CD8-positive, alpha-beta T cell (primary cell): ENCODE measurements at places on chromosomes 6 and 20.

GRCh38 chr6:35368038-35368887 is 25.9 kb downstream of the PPARD start:
- DNase-seq = peak; percentile 42

DNA sequence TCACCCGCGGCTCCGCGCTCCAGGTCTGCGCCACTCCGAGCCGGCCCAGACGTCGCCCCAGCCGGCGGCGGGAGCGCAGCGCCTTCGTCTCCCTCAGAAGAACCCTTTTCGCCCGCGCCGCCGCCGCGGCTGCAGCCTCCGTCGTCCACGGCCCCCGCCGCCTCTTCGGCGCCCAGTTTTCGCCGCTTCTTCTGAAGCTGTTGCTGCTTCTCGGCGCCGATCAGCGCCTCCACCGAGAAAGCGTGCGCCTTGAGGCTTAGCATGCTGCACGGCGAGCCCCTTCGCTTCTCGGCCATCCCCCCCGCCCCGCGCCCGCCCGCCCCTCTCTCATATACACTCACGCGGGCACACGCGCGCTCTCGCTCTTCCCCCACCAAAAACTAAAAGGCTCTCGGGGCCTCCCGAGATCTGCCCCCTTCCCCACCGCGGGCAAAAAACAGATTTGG is 489 bp downstream of the TBX18 start:
- DNase-seq = no peak

DNA sequence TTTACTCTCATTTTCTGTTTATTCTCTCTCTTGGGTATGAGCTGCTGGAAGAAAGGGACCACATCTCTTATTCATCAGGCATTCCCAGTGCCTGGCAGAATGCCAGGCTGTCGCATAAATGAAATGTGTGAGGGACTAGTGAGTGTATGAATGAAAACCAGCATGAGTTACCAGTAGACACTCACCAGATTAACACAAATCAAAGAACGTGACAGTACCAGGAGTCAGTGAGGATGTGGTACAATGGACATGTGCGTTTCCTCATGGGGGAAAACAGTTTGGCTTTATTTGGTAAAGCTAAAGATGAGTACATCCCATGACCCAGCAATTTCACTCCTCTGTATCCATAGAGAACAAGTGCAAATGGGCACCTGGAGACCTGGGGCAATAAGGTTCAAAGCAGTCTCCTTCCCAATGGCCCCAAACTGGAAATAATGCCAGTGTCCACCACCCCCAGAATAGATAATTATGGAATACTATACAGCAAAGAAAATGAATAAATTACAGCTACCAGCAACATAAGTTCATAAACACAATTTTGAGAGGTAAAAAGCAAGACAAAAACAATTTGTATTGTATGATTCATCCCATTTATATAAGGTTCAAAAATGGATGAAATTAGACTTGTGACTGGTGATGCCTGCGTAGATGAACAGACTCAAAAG is 93.3 kb downstream of the CDH22 start:
- DNase-seq = no peak

DNA sequence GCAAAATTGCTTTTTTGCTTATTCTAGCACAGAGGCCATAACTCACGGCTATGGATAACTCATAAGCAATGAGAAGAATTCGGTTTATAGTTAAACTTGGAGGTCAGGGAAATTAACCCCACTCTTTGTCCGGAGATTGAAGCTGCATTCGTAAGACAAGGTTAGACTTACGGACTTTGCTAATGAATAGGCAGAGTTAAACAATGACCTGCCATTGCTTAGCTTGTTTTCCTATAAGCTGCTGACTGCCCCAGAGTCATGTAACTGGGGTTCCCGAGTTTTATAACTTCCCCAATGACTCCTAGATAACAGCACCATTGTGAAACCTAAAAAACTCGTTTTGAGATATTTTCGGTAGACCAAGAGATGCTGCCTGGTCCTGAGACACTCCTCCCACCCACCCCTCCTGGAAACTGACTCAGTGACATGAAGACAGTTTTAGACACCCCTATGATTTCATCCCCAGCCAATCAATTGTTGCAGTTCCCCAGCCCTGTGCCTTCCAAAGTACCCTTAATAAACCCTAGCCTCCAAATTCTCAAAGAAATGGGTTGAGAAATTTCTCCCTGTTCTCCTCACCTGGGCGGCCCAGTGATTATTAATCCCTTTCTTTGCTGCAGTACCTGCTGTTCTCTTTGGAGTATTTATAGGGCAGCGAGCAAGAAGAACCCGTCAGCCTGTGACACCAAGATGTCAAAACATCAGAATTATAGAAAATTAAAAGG is 33.1 kb upstream of the MCUR1 start:
- DNase-seq = no peak

DNA sequence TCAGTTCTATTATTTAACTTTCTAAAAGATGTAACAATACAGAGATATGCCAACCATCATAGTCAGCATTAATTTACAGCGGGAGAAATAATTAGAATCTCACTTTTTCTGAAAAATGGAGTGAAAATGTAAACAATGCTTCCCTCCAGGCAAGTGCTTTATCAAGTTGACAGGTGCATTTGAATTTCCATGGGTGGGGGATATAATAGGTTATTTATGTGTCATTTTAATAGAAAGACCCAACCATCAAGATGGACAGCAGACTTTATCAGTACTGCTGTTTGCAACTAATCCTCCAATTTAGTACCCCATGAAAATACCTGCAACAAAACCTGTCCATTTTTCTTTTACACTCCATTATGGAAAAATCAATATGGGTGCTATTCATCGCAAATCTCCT is 780.1 kb downstream of the TFAP2A start:
- DNase-seq = no peak

- no peak for DNase-seq
These were observed 10.9 kb downstream of the NINL start for GRCh38 chr20:25574411-25574810.

DNA sequence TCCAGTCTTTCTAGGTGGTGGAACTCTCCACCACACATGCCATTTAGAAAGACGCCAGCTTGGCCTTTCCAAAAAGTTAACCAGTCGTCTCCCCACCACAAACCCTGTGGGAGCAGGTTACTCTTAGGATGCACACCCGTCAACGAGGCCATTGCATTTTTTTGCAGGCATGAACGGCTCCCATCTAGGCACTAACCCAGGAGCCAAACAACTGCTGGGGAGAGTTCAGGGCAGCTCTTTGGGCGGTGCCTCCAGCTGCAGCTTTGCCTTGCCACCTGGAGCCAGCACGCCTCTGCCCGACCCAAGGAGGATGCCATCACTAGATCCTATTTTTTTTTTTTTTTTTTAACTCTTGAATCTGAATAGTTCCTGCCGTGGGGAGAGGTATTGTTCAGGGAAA is 39.9 kb downstream of the TBC1D7 start:
- no peak for DNase-seq

- no peak for DNase-seq
These were observed 64.2 kb upstream of the INSM1 start for GRCh38 chr20:20303742-20304141.

DNA sequence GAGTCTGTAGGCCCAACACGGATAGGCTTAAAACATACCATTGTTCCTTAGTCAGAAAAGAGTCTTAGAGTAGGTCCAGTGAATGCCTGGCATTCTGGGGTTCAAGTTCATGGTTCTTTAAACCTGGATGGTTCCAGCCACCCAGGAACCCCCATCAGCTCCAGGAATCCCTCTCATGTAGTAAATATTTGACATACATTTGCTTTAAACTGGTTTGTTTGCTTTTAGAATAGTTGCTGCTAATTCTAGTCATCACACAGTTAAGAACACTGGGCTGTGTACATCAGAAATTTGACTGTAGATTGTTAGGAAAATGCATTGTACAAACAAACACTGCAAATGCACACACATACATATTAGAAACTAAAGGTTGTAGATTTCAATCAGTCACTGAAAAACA is 30.6 kb upstream of the PBOV1 start:
- no peak for DNase-seq

DNA sequence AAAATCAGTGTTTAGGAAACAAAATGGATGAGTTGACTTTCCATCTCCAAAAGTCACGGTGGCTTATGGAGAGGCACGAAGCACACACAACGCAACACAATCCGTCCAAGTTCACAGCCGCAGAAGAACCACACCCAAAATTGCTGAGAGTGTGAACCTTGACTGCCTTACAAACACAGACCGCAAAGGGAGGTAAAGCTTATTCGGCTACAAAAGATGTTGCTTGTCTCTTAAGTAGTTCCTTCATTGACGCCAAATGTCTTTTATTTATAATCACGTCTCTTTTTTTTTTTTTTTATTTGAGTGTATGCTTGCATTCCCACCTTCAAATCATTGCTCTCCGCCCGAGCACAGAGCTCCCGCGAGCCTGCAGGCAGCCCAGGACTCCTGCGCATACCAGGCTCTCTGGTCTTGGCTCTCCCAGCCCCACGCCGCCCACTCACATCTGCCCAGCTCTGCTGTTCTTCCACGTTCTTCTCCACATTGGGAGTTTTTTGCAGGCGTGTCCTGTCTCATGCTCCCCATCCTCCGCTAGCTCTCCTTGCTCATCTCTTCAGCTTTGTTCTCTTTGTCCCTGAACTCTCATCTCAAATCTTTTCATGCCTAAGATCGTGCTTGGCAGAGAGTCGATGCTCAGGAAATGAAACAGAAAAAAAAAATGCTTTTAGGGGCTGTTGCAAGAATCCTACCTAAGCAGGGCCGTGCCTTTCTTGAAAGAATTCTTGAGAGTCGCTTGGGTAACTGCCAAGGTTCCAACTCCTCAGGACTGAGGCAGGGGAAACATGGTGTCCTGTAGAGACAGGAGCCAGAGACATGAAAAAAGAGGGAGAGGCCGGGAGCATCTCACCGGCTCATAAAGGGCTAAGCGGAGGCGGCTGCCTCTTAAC is 25.8 kb downstream of the LY86 start:
- peak; percentile 88 for DNase-seq

DNA sequence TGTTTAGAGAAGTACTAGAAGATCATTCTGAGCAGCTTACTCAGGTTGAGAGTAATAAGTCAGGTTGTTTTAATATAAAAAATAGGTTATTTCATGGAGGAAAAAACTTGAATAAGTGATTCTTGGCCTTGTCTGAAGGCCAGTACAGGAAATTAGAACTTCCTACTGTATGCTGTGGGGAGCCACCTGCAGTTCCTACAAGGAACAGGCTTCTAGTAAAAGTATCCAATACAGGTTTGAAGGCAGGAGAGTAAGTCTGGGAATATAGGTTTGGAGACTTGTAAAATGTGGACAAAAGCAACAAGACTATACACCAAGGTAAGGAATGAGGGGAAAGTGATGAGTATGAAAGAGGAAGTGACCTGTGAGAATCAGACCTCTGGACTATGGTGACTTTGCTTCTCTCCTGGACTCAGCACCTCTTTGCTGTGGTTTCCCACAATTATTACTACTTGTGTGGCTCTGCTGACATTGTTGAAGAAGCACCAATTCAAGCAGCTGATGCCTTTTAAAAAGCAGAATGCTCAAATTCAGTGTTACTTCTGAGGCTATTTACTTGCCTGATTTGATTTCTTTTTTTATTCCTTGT is 278.6 kb downstream of the TBC1D7 start:
- DNase-seq = no peak

DNA sequence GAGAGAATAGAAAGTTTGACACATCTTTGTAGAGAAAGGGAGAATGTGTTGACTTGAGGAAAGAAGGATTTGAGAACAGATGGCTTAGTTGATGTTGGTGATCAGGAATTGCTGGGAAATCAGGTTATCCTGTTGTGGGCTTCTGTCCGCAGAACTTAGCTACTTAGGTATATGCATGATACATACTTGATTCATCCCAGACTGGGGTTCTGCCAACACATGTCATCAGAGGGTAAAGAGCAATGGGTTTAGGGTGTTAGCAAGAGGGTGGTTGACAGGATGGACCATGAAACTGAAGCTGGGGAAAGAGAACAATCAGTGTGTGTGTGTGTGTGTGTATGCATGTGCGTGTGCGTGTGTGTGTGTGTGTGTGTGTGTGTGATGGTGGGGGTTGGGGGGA is 50.6 kb upstream of the NELFCD start:
- DNase-seq = no peak
